ENCODE measurements at places on chromosomes 13 and 19. TPM values are rescaled to one million over a fixed set of nuclear protein-coding genes. Genes with fewer than 3 reads are reported as not detected.

DNA sequence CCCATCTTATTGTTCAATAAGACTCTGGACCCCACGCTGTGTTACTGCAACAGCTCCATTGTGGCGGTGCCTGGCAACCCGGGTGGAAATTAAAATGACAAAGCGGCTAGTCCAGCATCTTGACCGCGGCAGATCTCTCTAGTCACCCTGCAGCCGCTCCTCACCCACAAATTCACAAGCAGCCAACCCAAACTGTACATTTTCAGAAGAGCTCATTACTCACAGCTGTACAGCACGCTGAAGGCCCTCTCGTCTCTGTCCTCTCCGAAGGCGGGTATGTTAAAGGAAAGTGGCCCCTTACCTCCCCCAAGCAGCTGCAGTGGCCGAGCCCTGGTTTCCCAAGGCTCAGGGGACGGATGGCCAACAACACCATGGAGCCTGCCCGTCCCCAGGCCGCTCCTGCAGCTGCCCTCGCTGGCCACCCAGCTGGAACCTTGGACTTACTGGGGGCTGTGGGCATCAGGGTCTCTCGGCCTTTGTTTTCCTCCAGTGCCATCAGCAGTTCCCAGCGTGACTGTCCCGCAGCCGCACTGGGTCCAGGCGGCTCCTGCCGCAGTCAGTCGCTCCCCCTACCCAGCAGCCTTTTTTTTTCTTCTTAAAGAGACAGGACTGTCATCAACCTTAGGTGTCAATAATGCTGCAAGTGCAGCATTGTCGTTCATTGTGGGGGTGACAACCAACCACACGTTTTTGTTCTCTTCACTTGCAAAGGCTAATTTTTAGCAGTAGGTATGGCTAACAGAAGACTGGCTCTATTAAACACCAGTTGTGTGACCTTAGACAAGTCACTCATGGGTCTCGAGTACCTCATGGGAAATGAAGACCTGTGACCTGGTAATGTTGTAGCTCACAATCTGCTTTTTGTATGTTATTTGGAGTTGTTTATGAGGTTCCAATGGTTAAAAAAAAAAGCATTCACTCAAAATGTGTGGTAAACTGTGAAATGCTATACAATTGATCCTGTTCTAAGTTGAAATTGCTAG is at the start of gene SACS:
Gene SACS, minus strand, starts transcription at position 532 of the 983 bp plus-strand sequence. CDS start 22,463 bp downstream, outside the sequence.
- DNase-seq, result peak; percentile 33

DNA sequence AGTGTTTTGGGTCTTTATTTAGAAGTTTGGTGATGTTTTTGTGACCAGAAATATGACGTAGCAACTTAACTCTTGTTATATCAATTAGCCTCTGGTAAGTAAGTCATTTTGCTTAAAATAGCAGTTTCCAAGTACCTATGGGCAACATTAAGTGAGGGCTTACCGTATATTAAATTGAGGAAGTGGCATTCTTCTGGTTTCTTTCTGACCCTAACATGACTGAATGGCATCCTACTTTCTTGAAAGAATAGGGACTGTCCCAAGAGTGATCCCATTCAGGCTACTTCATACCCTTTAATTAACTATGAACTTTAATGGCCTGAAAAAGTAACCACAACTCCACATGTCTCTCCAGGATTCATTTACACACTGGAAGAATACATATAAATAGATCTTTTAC is 106.6 kb downstream of the MZT1 start:
- no peak for DNase-seq

DNA sequence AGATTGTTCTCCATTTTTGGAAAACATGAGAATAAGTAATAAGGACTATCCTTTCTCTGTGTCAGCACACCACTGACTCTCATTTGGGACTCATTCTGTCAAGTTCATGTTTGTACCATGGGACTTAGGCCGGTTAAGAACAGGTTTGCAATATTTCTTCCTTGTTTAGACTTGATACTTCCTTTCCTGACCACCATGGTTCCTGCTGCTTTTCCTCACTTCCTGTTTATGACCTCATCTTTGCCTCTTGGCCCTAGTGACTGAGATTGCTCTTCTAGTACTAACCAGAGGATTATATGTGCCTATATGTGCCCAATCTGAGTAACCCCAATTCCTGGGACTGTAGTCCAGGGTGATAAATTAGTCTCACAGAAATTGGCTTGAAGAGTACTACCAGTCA is 32.5 kb upstream of the NDFIP2 start:
- DNase-seq, result peak; percentile 12

DNA sequence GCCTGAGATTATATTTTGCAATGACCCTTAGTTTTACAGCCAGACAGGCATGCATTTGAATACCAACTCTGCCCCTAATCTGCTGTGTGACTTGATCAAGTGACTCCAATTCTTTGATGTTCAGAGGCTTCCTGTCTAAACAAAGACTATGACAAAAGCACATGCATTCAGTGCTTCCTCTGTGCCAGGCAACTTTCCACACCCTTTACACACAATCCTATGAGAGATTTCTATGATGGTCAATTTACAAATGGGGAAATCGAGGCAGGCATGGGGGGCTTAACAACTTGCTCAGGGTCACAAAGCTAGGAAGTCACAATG is 3.7 kb upstream of the LYPD3 start:
- no peak for DNase-seq

- peak; percentile 60 for DNase-seq
Observed at GRCh38 chr13:45511310-45512097, 46.8 kb downstream of the COG3 start.

DNA sequence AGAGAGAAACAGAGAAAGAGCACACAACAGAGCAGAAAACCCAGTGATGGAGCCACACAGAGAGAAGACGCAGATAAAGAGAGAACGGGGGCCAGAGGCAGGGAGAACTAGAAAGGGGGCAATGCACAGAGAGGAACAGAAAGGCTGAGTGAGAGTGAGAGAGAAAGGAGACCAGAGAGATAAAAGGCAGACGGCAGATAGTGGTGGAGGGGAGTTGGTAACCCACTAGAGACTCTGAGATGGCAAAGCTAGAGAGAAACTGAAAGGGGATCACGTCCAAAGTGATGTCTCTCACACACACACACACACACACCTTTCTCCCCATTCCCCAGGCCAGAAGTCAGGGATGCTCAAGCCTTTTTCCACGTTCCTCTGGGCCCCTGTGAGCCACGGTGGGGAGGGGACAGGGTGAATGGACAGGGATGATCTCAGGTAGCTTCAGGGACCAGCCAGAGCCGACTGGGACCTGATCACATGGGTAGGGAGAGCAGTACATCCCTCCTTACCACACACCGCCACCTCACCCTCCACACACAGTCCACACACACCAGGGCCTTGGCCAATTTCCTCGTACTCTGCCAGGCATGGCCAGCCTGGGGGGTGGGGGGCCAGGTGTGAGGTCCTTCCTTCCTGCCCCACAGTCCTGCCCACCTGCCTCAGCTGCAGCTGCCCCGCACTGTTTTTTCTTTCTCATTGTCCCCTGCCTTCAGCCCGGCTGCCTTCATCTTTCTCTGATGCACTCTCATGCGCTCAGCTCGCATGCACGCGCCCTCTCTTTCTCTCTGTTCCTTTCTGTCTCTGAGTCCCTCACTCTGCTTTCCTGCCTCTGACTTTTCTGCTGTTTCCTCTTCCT is 22.5 kb upstream of the POU2F2 start:
- DNase-seq, result no peak

DNA sequence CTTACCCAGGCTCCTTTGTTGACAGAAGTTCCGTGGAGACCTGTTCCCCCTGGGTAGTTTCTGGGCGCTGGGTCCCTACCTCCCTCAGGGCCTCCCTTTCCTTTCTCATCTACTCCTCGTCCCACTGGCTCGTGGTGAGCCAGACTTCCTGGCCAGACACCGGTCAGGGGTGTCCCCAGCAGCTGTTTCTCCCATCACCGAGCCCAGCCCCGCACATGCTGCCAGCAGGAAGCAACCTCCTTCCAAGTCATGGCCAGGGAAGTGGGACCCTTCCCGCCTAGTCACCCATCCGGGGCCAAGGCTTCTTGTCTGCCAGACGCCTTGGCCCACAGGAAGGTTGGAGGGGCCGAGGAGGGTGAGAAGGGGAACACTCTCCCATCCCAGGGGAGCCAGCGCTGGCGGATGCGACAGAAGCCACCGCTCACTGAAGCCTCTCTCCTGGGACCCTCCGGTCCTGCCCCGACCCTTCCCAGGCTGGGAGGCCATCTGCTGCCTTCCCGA is 5.7 kb downstream of the PAK4 start:
- no peak for DNase-seq

- DNase-seq, result peak; percentile 51
Observed at GRCh38 chr13:99323488-99323887, 16.3 kb upstream of the GPR183 start.

- no peak for DNase-seq
Observed at GRCh38 chr19:37738371-37738770, 18.8 kb upstream of the ZNF607 start.

- no peak for DNase-seq
Observed at GRCh38 chr19:3477951-3478350, 2.4 kb downstream of the SMIM24 start.

GRCh38 chr19:45717983-45718650 is 12.6 kb downstream of the FBXO46 start:
- no peak for DNase-seq

DNA sequence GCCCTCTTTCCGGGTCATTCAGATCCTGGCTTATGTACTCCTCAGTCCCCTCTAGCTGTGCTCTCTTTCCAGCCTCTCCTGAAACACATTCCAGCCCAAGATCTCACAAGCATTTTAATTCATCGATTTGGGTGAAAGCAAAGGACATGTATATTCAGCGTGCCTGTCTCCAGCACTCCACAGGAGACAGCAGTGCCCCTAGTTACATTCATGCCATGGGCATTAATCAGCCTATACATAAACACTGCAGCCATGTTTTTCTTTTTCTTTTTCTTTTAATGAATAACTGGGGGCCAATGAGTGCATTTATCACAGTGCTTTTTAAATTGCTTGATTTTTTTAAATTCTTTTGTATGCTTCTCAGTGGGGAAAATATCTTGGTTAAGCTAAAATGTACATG is 199.1 kb downstream of the DCT start:
- DNase-seq, result no peak

DNA sequence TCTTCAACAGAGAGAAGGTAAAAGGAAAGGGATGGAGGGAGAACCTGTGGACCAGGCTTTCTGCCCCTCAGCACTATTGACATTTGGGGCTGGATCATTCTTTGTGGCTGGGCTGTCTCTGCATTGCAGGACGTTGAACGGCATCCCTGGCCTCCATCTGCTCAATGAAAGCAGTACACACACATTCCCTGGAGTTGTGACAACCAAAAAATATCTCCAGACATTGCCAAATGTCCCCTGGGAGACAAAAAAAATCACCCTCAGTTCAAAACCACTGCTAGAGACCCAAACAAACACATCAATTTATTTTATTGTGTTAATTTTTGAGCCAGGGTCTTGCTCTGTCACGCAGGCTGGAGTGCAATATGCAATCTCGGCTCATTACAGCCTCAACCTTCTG is 43.3 kb downstream of the INSR start:
- DNase-seq, result no peak

DNA sequence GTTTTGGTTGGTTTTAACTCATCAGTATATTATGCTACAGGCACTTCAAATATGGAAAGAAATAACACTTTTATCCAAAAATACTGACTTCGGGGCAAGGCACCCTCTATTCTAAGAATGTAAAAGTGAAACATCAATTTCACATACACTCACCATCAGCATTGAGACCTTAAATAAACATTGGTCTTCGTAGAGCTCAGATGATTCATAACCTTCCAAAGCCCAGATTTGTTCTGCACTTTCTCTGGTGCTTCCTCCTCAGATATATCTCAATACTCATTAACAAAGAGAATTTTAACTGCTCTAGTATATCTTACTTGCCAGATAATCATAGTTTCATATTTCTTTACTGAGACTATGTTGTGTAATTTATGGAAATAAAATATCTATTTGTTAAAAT is 794.3 kb downstream of the LIG4 start:
- DNase-seq, result no peak

DNA sequence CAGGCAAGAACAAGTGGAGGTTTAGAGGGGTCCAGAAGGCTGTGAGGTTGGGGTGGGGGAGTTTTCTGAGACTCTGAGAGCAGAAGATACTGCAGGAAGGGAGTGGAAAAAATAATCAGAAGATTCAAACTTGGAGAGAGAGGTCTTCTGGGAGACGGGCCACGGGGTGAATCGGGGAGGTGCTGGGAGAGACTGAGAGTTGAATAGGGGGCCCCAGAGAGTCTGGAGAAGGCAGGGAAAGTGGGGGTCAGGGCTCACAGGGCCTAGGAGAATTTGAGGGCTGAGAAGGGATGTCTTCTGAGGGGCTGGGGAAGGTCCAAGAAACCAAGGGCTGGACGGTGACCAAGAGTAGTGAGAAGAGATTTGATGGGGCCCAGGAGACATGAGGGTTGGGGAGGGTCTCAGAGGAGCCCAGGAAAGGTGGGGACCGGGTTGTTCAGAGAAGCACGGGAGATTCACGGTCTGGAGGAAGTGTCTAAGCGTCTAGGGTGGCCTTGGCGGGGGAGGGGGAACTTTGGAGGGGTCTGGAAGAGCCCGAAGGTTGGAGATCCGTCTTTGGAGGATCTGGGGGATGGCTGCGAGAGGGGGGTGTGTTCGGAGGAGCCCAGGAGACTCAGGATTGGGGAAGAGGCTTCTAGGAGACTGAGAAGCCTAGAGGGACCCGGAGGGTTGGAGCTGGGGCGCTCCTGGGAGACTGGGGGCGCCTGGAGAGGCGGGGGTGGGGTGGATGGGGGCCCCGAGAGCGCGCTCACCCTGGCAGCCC is 1.5 kb downstream of the KCNC3 start:
- DNase-seq, result no peak

Gene ZNF575
- total RNA-seq, result not detected

Gene ZNF675
- 34.0 TPM for total RNA-seq

Gene ZNF112
- total RNA-seq, result 9.5 TPM

Gene CABP5
- not detected for total RNA-seq

Gene NOVA2
- total RNA-seq, result 0.17 TPM

Gene CAB39L
- total RNA-seq, result 17.5 TPM

Gene PLK5
- total RNA-seq, result not detected

Gene DBP
- total RNA-seq, result 2.6 TPM

Gene SNAPC2
- 30.6 TPM for total RNA-seq

Gene SYT5
- 1.8 TPM for total RNA-seq

Gene ZSCAN5C
- total RNA-seq, result not detected

Gene RGCC
- not detected for total RNA-seq

Gene CYP4F11
- 2.2 TPM for total RNA-seq

Gene KLF1
- not detected for total RNA-seq

Data from A172 (cell line).